ENCODE measurements at places on chromosomes 11 and 22.

GRCh38 chr11:94766713-94767206 lies 1.4 kb upstream of the AMOTL1 start:
- no peak for DNase-seq

DNA sequence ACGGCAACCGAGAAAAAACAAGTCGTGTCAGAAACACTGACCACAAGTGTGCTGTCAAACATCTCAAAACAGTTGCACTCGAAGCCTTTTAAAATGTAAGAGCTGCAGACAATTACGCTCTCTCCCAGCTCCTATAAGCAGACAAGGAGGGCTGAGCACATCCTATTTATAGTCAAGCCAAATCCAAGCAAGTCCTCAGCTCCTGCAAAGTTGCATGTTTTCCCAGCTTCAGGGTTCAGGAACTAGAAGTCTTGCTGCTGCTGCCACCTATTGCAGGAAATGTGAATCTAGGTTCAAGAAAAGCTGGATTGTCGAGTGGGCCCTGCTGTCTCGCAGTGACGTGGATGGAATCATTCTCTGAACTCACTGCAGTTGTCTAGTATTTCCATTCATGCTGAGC lies 15.5 kb downstream of the EFCAB6 start:
- peak; percentile 13 for DNase-seq

DNA sequence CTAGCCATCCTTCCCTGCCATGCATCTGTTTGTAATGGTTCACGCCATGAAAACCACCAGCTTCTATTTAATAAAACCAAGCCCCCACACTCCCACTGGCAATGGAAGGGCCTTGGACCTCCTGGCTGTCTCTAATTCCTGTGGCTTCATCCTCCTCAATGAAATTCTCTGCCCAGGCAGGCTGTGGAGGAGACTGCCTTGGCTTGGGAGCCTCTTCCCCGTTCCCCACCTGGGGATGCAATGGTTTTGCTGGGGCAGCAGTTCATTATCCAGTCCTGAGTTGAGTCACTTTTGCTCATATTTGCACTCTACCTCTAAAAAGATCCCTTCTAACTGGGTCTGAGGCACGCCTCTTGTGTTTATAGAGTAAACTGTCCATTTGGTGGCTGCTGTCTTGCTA lies 515.8 kb downstream of the NTM start:
- DNase-seq: no peak

GRCh38 chr22:27842201-27842600 lies 40.6 kb upstream of the MN1 start:
- no peak for DNase-seq

- peak; percentile 75 for DNase-seq
Observed at GRCh38 chr11:2077061-2077802, 62.0 kb downstream of the IGF2 start.

DNA sequence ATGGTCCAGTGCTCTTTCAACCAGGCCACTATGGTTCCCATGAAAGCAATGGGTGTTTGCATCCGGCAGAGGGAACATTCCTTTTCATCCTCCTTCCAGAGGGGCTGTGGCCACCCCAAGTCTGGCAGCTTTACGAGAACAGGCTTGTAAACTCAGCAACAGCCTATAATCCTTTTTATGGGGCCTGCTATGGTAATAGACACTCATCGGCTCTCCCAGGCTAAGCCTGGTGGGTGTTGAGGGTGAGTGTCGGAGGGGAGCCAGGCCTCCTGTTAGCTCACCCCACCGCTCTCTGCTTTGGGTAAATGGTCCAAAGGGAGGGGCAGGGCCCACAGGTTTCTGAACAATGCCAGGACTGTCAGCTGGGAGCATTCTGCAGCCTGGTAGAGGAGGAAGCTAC lies 111.6 kb upstream of the CD82 start:
- DNase-seq: no peak

DNA sequence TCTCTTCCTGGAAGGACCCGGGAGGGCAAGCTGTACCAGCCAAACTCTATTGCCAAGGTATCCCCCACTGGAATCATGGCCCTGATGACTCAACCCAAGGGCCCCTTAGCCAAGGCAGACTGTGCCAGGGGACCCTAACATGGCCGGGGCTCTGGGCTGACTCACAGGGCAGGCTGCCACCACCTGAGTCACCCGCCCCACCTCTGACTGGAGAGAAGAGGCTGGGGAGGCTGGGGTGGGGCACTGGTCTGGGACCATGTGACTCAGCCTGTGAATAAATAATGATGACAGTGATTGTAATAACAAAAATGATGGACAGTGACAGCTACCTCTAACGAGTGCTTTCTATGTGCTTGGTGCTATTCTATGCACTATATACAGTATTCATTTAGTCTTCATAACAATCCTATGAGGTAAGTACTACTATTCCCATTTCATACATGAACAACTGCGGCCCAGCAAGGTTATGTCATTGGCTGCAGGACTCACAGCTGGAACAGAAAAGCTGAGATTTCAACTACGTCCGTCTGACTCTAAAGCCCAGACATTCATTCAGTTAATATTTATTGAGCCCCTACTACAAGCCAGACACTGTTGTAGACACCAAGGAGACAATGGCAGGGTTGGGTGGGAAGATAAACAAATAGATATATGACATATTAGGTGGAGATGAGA lies 84.2 kb downstream of the FBXO7 start:
- DNase-seq: no peak

- DNase-seq: no peak
Observed at GRCh38 chr11:75591966-75592365, 29.9 kb downstream of the SERPINH1 start.

DNA sequence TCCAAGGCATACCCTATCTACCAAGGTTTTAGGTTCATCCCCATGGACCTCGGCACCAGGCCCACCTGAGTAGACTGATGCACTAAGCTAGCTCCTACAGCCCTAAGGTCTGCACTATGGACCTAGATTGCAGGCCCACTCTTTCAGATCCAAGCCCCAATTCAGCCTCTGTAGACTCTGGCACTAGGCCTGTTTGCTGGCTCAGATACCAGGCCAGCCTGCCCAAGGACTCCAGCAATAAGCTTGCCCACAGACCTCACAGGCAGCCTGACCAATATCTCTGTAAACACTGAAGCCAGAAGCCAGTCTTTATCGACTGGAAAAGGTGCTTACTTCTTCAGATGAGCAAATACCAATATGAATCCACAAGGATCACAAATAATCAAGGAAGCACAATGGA lies 411.3 kb downstream of the INSC start:
- DNase-seq: no peak

GRCh38 chr11:78239781-78240180 lies 51.1 kb downstream of the USP35 start:
- DNase-seq: no peak

DNA sequence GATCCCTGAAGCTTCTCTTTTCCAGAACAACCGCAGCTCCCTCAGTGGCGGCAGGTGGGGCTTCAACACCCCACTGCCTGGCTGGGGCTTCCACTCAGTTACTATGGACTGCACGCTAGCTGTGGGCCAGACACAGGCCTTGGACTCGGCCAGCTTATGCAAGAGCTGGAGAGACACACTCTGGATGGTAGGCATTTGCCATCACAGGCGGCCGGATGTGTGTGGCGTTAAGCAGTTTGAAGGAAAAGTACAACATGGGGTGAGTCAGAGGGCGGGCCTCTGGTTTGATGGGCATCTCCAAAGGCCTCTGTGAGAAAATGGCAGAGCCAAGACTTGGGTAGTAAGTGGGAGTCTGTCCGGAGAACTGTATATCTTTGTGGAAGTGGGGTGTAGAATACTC lies 17.6 kb downstream of the KCNJ4 start:
- no peak for DNase-seq

GRCh38 chr11:44611687-44612434 lies 46.4 kb downstream of the CD82 start:
- DNase-seq: no peak

- no peak for DNase-seq
Observed at GRCh38 chr22:23243006-23243573, 62.8 kb downstream of the BCR start.

DNA sequence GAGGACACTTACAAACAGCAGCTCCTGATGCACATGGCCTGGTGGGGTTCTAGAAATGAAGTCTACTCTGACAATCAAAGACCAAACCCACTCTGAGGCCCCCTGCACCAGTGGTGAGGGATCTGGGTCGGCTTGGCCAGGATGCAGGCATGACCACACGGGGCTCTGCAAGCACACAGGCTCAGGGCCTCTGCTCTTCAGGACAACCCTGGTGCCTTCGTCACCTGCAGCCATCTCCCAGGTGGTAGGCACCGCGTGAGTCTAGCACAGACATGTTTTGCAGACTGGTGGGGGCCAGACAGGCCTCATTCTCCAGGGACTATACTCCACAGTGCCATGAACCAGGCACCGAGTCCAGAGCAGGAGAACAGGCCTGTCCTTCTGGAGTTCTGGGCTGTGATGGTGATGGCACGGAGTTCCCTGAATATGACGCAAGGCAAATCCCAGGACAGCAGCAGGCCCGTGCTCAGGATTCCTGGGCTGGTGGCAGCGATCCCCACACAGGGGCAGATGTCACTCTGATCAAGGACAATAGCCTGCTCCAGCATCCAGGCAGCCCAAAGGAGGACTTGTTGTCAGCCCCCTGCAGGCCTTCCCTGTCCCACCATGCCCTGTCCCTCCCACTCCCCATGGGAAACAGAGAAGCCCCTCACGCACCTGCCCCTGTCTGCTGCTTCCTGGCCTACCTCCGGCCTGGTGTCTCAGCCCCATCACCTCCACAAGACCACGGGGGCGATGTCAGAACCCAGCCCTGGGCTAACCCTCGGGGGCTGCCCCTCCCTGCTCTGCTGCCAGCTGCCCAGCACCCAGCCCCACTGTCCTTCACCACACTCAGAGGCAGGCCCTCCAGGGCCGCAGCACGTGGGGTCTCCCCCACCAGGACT lies 36.1 kb downstream of the GNB1L start:
- no peak for DNase-seq

- no peak for DNase-seq
Observed at GRCh38 chr11:117026593-117027330, 71.5 kb downstream of the SIK3 start.

DNA sequence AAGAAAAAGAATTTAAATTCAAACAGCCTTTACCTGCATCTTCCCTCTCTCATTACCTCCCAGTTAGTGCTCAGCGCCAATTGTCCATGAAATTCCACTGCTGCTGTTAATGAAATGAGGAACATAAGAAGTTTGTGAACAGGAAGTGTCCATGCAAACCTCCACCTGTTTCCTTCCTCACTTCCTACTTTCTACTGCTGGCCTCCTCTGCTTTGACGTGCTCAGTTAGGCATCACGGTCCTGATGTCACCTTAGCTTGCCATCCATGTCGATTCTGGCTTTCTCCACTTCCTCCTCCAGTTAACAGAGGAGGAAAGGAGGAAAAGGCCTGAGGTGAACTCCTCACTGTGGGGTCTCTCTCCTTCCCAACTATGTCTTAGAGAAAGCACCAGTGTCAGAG lies 26.9 kb upstream of the HTR3A start:
- no peak for DNase-seq

- no peak for DNase-seq
Observed at GRCh38 chr22:32407936-32408335, 4.1 kb downstream of the RTCB start.

- no peak for DNase-seq
Observed at GRCh38 chr22:38953577-38954413, 3.6 kb upstream of the APOBEC3A start.

DNA sequence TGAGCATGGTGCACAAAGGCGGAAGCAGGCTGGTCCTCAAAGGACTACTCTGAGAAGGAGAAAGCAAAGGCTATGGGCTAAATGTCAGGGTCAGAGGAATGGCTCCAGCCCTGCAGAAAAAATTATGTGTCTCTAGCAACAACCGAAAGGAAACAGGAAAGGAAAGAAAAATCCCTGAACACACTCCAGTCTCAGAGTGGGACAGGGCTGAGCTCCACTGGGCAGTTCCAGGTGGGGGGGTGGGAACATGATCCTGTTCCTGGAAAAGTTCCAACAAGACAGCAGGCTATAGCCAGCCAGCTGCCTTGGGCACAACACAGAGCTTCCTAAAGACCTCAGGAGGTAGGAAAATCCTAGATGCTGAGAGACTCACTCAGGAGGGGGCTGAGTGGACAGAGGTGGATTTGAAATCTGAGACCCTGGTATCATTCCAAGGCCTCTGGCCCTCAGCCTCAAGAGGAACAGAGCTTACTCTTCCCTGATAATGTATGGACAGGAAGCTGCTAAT lies 1088.2 kb downstream of the TBC1D22A start:
- DNase-seq: peak; percentile 53

DNA sequence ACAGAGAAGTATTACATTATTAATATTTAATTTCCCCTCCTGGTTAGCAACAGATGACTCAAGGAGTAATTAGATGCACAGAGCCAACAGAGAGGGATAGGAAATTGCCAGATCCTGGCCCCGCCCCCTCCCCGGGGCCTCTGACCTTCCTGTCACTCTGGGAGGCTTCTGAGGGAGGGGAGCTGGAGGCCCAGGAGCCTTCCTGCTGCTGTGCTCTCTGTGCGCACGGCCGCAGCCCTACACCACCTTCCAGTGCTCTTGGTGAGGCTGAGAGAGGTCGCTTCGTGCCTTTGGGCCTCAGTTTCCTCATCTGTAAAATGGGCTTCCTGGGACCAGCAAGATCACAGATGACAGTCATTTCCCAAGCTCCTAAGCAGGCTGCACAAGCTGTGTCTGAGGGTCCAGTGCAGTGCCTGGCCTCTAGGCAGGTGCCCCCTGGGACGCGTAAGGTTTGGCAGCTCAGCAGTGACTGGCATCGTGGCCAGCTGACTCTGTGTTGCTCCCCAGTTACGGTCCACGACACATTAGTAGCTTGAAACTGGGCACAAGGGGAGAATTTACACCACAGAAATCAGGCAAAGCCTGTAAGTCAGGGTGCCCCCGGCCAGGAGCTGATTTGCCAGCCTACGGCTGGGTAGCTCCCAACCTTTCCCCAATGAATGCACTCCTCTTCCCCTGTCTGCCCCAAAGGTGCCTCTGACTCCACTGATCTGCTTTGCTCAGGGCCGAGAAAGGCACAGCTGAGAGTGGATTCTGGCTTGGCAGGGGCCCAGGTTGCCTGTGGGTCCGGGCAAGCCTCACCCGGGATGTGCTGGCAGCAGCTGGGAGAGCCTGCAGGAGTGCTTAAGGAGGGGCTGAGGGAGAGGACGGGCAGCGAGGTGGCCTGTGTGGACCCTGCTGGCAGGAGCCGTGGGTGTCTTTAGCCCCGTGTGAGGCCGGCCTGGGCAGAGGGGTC lies 2.3 kb downstream of the ADORA2A start:
- DNase-seq: peak; percentile 20

- no peak for DNase-seq
Observed at GRCh38 chr22:44954149-44954548, 55.7 kb downstream of the PHF21B start.

GRCh38 chr11:45232341-45233080 lies 53.6 kb downstream of the SYT13 start:
- no peak for DNase-seq

- DNase-seq: no peak
Observed at GRCh38 chr22:17884893-17885292, 110.6 kb upstream of the BID start.

Data from NCI-H1105 treated with DMSO at 0.1 percent for 48 hours (cell line).